Neural crest cell (in vitro differentiated cells): ENCODE measurements at places on chromosomes 6 and 20. TPM values are rescaled to one million over a fixed set of nuclear protein-coding genes. Genes with fewer than 3 reads are reported as not detected.

DNA sequence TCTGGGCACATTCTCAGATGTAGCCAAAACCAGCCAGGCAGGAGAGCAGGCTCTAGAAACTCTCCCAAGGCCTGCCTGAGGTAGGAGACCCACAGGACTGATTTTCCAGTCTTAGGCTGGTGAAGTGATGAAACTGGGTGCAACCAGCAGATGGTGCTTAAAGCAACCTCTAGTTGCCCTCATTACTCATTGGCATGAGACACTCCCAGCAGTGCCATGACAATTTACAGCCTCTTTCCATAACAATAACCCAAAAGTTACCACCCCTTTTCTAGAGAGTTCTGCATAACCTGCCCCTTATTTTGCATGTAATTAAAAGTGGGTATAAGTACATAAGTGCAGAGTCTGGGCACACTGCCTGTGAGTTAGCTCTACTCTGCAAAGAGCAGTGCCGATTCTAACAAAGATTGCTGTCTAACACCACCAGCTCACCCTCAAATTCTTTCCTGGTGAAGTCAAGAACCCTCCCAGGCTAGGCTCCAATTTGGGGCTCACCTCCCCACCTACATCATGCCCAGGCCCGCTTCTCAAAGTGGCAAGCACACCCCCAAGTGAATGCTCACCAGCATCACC is 14.4 kb upstream of the GPR6 start:
- no peak for DNase-seq

DNA sequence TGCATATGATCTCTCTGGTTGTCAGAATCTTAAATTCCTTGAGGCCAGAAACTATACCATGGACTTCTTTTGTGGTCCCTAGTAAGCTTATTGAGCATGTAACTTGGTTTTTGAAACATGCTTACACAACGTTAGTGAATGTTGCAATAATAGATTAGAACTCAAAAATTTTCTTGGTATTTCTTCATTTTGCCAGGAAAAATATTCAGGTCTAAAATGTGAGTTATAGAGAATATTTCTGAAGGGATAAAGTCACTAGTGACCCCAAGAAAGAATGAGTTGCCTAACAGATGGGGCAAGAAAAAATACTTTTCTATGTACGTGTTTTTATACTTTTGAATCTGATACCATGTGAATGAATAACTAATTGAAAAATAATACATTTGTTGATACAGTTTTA is 195.4 kb downstream of the TFAP2A start:
- DNase-seq = no peak

The PKIB gene
- total RNA-seq = 86.4 and 88.8 TPM in 2 replicates

GRCh38 chr6:33682341-33682740 is 29.2 kb downstream of the UQCC2 start:
- no peak for DNase-seq

DNA sequence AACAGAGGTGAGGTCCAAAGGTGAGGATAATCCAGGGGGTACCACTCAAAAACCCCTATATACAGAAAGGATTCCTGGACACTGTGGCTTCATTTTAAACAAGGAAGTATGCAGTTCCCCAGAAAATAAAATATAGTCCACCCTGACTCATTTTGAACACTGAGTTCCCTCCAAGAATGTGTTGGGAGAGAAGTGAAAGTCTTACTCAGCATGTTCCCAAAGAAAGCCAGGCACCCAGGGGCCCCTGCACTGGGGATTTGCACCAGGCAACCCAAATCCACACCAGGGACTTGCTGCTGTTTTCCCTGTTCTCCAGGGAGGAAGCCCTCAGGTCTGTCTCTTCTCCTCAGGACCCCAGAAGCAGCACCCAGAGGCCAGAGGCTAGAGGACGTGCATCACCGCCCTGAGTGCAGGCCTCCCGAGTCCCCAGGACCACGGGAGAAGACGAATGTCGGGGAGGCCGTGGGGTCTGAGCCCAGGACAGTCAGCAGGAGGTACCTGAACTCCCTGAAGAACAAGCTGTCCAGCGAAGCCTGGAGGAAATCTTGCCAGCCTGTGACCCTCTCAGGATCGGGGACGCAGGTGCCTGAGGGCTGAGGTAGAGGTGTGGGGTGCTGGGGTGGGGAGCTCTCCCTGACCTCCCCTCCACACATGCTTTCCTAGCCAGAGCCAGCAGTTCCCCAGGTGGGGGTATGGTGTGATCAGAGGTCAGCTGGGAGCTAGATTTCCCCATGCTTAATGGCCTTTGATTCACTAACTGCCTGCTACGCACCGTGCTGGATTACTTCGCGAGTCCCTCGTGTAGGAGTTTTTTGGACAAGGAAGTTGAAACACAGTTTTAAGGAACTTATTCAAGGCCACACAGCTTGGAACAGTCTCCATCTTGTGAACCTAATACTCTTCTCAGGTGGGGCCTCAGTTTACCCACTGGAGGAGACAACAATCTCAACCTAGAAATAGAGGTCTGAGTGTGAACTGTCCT is 3.3 kb downstream of the FGD2 start:
- no peak for DNase-seq

The TBX18 gene
- total RNA-seq = 0.27 and 0.47 TPM in 2 replicates

DNA sequence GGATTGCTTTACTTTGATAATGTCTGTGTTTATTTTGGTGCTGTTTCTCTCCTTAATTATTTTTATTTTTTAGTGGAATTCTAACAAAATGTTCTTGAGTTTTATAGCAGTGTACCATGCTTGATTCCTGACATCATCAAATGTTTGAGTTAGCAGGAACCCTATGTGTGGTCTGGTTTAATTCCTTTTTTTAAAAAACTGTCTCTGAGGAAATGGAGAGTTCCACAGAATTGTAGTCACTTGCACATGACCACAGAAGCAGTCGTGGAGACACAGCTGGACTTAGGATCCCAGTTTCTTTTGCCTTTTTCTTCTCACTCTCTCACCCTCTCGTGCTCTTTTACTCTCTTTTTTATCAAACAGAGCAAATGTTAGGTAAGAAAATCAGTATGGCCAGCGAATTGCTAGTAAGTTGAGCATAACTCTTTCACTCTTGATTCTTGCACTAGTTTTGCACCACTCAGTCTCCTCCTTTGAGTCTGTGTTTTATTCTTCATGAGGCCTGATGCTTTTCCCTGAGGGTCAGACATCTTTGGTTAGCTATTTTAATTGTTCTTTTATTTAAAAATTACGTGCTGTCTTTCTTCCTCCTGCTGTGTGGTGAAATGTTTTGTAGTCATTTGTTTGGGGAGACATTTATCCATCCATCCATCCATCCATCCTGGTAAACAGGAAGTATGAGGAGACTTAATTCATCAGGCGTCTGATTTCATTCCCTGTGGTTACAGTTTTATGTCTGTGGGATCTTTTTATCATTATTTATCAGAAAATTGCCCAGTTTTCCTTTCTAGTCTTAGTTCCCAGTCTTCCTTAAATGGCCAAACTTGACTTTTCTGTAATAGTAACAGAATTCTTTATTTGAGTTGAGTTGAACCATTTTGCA is 83.0 kb downstream of the SCAF8 start:
- DNase-seq = no peak

GRCh38 chr6:8400663-8401062 is 34.7 kb downstream of the SLC35B3 start:
- DNase-seq = no peak

The BTN1A1 gene
- total RNA-seq = not detected in 2 replicates

DNA sequence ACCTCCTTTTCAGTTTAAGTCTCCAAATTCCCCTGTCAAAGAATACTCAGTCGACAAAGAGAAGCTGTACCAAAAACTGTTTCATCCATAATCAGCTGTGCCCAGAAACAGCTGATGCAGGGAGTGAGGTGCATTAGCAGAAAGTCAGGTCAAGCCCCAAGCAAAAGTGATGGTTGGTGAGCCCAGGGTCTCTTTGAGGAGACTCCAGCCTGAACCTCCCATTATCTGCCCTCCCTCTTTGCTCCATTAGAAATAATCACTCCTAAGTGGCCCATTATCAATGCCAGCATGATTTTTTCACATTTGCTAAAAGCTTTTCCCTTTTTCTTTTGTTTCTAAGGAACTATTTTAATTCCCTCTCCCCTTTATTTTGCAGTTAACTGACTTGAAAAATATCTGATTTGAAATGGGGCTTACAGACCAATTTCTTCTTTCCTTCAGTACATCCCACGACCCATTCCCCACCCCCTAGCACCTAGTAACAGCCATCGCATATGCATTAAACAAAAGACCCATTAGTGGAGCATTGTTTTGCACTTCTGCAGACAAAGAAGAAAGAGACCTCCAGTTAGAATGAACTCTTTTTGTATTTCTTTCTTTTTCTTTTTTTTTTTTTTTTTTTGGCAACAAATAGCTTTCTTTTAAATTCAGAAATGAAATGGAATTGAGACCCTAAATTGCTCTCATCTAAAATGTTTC is 257.0 kb downstream of the GRIK2 start:
- DNase-seq = no peak

DNA sequence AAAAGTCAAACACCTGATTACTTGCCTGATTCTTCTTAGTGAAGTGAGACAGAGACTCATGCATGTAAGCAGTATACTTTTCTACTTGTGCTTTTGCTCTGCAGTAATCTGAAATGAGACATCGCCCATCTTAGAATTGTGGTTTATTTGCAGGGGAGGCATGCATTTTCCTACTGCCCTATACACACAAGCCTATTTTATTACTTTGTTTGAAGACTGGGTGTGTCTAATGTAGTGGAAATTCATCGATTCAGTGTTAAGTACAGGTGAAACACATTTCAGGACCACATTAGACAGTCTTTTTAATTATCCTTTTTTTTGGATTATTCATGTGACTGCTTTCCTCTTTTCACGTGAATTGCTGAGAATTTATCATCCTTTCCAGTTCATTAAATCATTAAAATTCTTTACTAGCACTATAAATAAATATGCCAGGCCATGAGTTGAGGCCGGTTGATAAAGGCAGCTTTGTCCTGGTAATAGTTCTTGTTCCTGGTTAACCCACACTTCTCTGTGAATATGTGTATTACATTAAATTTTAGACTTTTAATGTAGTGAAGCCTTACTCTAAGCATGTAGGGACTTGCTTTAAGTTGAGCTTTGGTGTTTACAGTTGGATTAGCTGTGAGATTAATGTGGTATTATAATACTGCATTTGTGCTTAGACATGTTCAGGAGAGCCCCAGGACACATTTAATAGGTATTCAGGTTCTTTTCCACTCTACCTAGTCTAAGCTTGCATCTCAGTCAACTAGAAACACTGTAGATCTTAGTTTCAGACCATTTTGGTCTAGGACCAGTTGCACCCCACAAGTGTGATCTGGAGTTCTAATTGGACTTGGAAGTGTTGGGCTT is 10.8 kb upstream of the BTBD3 start:
- no peak for DNase-seq

The ECT2L gene
- not detected in 2 replicates for total RNA-seq

DNA sequence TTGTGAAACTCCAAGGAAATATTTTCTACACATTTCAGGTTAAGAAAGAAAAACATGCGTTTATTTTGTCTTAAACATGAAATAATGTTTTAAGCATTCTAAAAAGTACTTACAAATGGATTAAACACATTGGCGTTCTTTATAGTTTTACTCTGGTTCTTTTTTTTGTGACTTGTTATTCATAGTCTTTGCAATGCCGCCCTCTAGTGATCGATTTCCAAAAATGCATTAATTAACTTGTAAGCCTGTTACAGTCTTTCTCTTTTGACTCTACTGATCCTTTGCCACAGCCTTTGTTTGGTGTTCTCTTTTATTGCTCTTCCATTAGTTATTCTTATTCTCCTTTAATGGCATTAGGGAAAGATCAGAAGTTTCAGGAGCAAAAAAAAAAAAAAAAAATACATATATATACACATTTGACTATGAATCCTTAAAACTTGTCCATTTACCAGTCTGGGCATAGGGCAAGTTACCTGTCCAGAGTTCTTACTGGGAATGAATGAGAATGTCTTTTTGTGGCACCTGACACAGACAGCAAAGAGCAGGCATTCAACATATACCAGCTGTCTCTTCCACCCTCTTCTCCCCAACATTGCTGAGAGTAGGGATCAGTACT is 59.9 kb downstream of the MACROD2 start:
- peak; percentile 36 for DNase-seq

DNA sequence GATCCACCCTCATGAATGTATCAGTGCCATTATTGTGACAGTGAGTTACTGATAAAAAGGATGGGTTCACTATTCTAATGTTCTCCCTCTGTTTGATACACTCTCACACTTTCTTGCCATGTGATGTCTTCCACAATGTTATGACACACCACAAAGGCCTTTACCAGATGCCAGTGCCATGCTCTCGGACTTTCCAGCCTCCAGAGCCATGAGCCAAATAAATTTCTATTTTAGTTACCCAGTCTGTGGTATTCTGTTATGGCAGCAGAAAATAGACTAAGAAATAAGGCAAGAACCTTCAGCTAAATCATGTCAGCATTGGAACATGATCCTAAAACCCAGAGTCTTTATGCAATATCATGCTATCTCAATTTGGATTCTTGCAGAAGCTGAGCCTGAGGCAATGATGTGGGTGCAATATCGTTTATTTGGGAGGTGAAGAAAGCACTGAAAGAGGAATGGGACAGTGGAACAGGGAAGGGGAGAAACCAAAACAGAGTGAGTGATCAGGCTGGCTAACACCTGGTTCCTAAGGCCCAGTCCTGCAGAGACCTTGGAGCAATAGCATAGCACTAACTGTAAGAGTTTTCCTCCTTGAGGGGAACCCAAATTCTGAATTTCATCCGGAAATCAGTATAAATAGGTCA is 130.4 kb upstream of the LRFN2 start:
- DNase-seq = no peak

- peak; percentile 32 for DNase-seq
These were observed 975 bp upstream of the PPT2 start for GRCh38 chr6:32152769-32153563.

GRCh38 chr6:15061908-15062515 is 183.9 kb upstream of the JARID2 start:
- DNase-seq = no peak

- no peak for DNase-seq
These were observed 137.4 kb upstream of the SLC22A23 start for GRCh38 chr6:3594201-3594600.

DNA sequence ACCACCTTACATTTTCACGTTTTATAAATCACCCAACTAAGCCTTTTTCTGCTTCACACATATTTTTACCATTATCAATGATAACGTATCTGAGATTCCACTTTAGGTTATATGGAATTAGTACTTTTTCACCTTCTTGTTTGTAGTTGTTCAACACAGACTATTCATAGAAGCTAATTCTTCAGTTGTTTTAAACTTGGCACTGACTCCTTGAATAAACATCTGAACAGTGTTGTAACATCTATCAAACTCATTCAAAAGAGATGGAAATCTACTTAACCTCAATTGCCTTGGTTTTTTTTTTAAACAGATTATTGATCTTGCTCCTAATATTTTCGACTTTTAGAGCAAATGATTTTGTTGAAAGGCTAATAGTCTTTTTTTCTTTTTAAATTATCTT is 34.2 kb downstream of the PTPRA start:
- no peak for DNase-seq

DNA sequence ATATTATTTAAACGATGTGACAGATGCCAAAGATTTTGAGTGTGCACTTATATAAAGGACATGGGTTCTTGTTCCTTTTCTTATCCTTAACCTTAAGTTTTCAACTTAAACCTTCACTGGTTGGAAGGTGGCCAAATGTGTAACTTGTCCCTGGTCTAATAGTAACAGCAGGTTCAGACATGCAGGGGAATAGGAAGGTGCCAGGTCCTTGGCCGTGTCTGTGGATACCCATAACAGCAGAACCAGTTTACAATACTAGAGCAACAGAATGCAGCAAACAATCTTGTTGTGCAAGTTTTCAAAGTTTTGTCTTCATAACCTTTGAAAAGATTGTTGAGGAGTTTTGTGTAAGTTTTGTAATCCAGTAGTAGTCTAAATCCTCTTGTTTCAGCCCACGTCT is 4.4 kb downstream of the MYB start:
- no peak for DNase-seq

The SLC22A7 gene
- 0.37 TPM in 1 of 2 replicates, not detected in the other for total RNA-seq

The PXMP4 gene
- 5.2 and 5.6 TPM in 2 replicates for total RNA-seq

GRCh38 chr6:167097770-167098169 is 25.1 kb upstream of the CCR6 start:
- DNase-seq = no peak
